ENCODE measurements at places on chromosomes 12 and 14. TPM values are rescaled to one million over a fixed set of nuclear protein-coding genes. Genes with fewer than 3 reads are reported as not detected.

RHOJ gene
- 22.6 TPM for polyA plus RNA-seq

- DNase-seq: no peak
Observed at GRCh38 chr12:25769082-25769945, 189.2 kb upstream of the RASSF8 start.

DNA sequence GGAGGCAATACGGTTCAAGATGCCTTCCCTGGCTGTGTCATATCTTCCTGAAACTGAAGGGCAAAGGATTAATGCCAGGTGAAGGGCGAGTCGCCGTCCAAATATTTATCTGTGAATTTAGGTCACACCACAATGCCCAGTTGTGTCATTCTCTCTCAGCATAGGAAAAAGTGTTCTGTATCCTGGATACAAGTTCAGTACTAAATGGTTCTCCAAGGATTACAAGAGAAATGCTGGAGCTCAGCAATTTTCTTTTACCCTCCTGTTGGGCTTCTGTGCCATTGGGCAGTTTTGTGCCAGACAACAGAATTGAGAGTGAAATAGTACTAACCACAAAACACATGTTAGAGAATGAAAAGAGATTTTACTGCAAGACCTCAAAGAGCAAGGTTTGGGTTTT, 493.9 kb downstream of the EGLN3 start:
- no peak for DNase-seq

DNA sequence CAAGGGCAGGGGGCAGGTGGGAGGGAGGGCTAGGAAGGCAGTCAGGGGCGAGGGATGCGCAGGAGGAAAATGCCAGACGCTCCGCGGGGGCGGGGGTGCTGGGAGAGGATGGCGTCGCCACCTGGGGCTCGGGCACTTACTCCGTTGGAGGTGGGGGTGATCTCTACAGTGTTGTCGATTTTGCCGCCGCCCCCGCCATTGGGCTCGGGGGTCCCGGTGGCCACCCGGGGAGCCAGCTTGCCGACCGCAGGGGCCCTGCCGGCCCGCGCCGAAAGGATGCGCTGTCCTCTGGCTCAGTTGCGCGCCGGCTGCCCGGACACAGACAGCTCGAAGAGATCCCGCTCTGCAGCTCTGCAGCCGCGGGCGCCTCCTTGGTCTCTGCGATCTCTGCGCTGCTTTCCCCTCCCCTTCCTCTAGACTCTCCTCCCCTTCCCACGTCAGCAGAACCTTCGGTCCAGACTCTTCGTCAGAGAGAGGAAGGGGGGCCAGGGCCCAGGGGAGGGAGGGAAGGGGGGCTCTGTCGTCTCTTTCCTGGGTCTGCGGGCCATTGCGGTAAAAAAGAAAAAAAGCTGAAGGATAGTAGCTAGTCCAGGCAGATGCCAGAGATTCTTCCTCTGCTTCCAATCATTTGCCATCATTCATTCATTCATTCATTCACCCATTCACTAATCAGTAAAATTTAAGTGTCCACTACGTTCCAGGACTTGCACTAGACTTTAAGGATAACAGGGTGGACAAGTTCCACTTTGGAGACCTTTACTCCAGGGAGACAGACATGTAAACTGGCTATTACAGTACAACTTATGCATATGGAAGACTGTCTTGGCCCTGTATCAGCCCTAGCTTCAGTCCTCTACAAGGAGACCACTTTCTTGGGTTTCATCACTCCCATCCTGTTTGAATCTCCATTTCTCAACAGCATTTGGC, at the start of gene SLC22A17:
Gene SLC22A17, minus strand, starts transcription at position 382 of the 927 bp plus-strand sequence.
- peak; percentile 81 for DNase-seq

DNA sequence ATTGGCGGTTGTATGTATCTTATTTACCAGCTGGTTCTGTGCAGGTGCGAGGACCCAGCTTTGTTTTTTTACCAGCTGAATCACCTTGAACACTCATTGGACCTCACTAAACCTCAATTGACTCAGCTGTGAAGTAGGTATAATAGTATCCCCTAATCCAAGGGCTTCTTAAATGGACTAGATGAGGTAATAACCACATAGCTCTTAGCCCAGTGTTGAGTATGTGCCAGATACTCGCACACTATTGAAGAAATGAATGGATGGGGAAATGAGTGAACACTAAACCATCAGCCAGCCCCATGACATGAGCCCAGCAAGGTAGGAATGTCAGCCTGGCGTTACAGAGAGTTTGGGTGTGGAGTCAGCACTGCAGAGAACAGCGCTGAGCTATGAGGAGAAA, 79.7 kb downstream of the RIMBP2 start:
- no peak for DNase-seq

- no peak for DNase-seq
Observed at GRCh38 chr12:111174251-111174960, 194.5 kb downstream of the PHETA1 start.
